AG20443 (cell line): ENCODE measurements at places on chromosomes 1 and 21.

- DNase-seq = no peak
Measured at GRCh38 chr1:181919542-181919941, 142.0 kb downstream of the ZNF648 start.

- DNase-seq = no peak
Measured at GRCh38 chr1:160631983-160632625, 14.7 kb downstream of the SLAMF1 start.

DNA sequence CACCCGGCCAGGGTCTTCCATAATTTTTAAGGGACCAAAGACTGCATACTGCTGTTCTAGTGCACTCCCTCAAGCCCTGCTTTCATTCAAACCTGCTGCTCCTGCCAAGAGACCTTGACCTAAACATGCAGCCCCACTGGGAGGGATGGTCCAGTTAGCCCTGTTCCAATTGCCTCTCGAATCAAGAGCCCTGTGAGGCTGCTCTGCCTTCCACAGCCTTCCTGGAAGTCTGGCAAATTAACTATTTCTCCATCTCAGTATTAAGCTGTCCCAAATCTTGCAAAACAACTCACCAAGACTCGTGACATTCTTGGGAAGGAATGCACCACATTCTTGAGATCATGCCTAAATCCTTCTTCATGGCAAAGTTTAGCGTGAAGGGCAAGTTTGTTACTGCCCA, 231.3 kb downstream of the C1orf94 start:
- peak; percentile 56 for DNase-seq

GRCh38 chr21:43866260-43866629, 1.2 kb downstream of the AGPAT3 start:
- peak; percentile 79 for DNase-seq

- DNase-seq = no peak
Measured at GRCh38 chr21:25512095-25513081, 94.9 kb downstream of the MRPL39 start.
